ENCODE measurements at places on chromosomes 5 and 9. TPM values are rescaled to one million over a fixed set of nuclear protein-coding genes. Genes with fewer than 3 reads are reported as not detected.

Gene SLC4A9
- not detected for total RNA-seq

Gene PPP3R2
- total RNA-seq, result not detected

Gene SPINK5
- total RNA-seq, result under 0.01 TPM

Gene ARHGEF39
- total RNA-seq, result 0.09 TPM

Gene PCDHGC4
- 1.7 TPM for total RNA-seq

Gene SNCAIP
- total RNA-seq, result 19.4 TPM

Gene CXCL14
- 0.37 TPM for total RNA-seq

Gene ZFAND5
- total RNA-seq, result 119 TPM

Gene ABO
- total RNA-seq, result not detected

Gene EGFLAM
- total RNA-seq, result 4.7 TPM

Gene KCNT1
- not detected for total RNA-seq

Gene EGFL7
- total RNA-seq, result 15.6 TPM

Gene OR1J4
- total RNA-seq, result not detected

Gene ARL14EPL
- total RNA-seq, result 0.18 TPM

Gene COL15A1
- total RNA-seq, result 164 TPM

Gene SPATA31E1
- not detected for total RNA-seq

Gene SPATA31C1
- total RNA-seq, result not detected

Gene NOL8
- 28.8 TPM for total RNA-seq

Gene GLE1
- 16.6 TPM for total RNA-seq

Gene PCDHB12
- 0.09 TPM for total RNA-seq

Gene DDX4
- total RNA-seq, result not detected

Gene FAM81B
- not detected for total RNA-seq

Gene TAF11L14
- not detected for total RNA-seq

Gene IL13
- total RNA-seq, result not detected

Gene ALDH7A1
- 49.3 TPM for total RNA-seq

Gene NDUFS6
- 34.0 TPM for total RNA-seq

Gene DNAH5
- total RNA-seq, result 2.3 TPM

Gene MARCOL
- total RNA-seq, result 8.3 TPM

Data from smooth muscle cell of bladder (primary cell).